Esophagus squamous epithelium (tissue), 5 donors: ENCODE measurements at places on chromosomes 13 and 19.

- DNase-seq = no peak
Observed at GRCh38 chr13:26785838-26786630, 25.4 kb upstream of the GPR12 start.

- DNase-seq = no peak
Observed at GRCh38 chr13:48583859-48584311, 51.0 kb upstream of the RCBTB2 start.

DNA sequence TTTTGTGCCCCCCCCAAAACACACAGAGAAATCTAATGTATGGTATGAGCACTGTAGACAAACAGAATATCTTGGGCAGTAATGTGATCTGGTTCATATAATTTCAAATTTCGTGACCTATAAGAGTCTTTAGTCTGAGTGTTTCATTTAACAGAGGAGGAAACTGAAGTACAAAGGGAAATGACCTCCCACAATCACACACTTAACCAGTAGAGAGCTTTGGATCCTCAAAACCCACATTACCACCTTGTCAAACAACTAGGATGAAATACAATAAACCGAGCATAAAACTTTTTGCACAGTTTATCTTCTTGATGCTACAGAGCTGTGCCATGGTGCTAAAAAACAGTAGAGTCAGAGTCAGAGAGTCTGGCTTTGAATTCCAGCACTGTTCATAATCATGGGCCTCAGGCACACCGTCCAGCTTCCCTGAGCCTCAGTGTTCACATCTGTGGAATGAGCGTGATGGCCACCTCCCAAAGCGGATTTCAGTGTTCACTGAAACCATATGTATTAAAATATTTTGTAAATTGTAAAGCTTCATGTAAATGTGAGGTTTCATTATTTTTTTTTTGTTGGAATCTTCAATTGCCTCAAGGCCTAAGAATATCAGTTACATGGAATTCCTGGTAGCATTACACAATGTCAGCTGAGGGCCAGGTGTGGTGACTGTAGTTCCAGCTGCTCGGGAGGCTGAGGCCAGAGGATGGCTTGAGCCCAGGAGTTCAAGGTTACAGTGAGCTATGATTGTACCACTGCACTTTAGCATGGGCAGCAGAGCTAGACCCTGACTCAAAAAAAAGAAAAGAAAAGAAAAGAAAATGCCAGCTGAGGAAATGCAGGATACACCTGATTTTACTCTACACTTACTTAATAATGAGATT lies 126.4 kb upstream of the FRY start:
- no peak for DNase-seq

GRCh38 chr13:25766576-25766975 lies 285.2 kb downstream of the SHISA2 start:
- DNase-seq = no peak

- DNase-seq = no peak
Observed at GRCh38 chr13:100789481-100789880, 114.9 kb upstream of the TMTC4 start.

DNA sequence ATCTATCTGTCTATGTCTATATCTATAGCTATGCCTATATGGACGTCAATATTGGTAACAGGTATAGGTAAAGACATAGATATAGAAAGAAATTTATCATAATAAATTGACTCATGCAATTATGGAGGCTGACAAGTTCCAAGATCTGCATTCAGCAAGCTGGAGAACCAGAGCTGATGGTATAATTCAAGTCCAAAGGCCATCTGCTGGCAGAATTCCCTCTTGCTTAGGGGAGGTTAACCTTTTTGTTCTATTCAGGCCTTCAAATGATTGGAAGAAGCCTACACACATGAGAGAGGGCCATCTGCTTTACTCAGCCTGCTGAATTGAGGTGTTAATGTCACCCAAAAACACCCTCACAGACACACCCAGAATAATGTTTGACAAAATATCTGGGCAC lies 10.8 kb downstream of the RASL11A start:
- no peak for DNase-seq

DNA sequence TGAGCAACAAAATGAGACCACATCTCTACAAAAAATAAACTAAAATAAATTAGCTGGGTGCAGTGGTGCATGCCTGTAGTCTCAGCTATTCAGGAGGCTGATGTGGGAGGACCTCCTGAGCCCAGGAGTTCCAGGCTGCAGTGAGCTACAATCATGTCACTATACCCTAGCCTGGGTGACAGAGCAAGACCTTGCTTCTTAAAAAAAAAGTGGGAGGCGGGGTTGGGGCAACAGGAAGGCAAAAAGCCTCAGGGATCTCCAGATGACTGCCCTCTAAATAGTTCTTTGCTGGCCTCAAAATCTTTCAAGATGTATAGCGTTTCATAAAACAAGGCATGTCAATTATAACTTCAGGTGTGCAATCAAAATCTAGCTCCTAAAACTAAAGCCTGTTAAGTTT lies 18.5 kb downstream of the CEACAM8 start:
- DNase-seq = no peak

DNA sequence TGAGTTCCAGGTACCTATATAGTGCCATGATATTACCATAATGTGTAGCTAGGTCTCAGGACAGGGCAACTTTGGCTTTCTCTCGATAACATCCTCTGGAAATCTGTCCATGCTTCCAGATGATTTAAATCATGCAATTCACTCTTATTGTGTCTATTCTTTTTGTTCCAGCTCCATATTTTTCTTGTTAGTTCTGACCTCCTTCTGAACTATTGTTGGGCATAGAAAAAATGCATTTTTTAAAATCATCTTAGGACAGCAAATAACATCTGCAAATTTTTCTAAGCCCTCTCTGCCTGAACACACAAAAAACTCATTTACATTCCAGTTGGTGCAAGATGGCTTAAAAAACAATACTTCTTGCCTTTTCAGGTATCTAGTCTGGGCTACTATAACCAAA lies 1561.0 kb upstream of the MIR17HG start:
- DNase-seq = no peak

GRCh38 chr13:36131931-36132297 lies 732 bp upstream of the DCLK1 start:
- no peak for DNase-seq

GRCh38 chr13:98448642-98448928 lies 128.3 kb downstream of the STK24 start:
- no peak for DNase-seq

GRCh38 chr19:49973987-49974386 lies 13.0 kb upstream of the SIGLEC11 start:
- DNase-seq = no peak

GRCh38 chr13:41563341-41563983 lies 106.1 kb downstream of the RGCC start:
- DNase-seq = no peak

DNA sequence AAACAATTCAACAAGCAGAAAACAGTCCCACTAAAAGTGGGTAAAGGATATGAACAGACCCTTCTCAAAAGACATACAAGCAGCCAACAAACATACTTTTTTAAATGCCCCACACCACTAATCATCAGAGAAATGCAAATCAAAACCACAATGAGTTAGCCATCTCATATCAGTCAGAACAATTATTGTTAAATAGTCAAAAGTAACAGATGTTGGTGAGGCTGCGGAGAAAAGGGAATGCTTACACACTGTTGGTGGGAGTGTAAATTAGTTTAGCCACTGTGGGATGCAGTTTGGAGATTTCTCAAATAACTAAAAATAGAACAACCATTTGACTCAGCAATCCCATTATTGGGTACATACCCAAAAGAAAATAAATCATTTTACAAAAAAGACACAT lies 8.7 kb downstream of the ZNF529 start:
- DNase-seq = no peak

DNA sequence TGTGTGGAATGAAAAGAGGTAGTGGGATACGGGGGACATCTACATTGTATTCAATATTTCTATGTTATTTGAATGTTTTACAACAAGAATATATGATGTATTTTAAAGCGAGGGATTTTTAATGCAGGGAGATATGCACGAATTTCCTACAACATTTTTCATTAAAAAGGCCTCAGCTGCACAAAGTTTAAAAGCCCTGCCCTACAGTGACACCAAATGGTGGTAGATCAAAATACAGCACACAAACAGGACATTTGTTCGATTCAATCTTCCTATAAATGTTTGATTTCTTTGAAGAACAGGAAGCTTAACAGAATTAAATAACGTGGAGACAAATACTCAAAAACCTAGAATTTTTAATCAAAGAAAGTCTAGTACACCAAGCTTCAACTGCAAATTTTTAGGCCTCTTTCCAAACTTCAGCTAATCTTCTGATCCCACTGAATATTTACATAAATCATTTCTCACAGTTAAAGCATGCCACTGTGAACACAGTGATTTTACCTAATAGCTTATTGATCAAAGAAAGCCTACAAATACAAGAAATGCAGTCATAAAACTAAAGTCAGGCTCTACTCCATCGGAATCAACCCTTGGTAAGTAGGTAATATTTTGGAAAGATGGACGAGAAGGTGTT lies 257.2 kb downstream of the DIAPH3 start:
- no peak for DNase-seq

DNA sequence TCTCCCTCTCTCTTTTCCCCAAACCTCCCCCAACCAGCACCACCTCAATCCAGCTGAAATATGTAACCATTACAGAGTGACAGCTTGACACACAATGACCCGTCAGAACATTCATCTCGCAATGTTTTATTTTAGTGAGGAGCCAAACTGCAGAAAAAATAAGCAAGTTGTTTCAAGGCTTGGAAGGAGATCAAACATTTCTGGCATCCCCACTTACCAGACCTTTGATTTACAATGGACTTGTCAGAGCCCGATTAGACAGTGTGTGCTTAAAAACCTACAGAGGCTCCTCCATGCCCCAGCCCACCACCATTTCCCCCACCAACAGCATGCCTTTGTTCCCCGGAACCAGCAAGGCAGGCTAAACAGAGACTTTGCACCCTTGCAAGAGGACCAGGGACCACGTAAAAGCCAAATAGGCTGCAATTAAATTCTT lies 382.8 kb upstream of the ZNF507 start:
- DNase-seq = no peak
